ENCODE measurements at places on chromosomes 5 and 9.

GRCh38 chr5:176711883-176712282 lies 64.6 kb downstream of the TSPAN17 start:
- no peak for DNase-seq

GRCh38 chr9:74496819-74497747 lies at the start of gene RORB:
RORB (plus strand) TSS chr9:74497335; CDS start chr9:74497977, 642 bp downstream.
- DNase-seq: no peak

DNA sequence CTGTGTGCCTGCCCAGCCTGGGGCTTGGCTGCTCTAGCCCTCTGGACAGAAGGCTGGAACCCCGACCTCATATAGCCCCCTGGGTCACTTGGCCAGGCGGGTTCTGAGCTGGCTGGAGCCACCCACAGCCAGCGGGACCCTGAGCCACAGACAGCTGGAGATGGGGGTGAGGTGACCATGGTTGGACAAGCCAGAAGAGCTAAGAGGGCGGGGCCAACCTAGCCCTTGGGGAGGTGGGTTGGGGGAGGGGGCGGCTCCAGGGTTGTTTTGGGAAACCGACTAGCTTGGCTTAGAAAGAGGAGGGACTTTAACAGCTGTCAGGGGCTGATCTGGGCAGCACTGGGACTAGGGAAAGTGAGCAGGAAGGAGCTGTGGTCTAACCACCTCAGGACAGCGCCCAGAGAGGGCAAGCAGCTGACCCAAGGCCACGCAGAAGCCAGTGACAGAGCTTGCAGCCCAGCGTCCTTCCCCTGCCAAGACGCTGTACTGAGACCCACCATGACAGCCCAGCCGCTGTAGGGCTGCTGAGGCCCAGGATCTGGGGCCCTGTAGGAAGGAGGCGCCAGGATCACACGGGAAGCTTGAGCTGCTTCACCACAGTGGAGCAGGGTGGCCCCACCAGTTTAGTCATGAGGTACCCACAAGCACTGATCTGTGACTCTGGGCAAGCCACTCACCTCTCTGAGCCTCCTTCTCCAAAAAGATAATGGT lies 2.2 kb downstream of the AIF1L start:
- DNase-seq: no peak

DNA sequence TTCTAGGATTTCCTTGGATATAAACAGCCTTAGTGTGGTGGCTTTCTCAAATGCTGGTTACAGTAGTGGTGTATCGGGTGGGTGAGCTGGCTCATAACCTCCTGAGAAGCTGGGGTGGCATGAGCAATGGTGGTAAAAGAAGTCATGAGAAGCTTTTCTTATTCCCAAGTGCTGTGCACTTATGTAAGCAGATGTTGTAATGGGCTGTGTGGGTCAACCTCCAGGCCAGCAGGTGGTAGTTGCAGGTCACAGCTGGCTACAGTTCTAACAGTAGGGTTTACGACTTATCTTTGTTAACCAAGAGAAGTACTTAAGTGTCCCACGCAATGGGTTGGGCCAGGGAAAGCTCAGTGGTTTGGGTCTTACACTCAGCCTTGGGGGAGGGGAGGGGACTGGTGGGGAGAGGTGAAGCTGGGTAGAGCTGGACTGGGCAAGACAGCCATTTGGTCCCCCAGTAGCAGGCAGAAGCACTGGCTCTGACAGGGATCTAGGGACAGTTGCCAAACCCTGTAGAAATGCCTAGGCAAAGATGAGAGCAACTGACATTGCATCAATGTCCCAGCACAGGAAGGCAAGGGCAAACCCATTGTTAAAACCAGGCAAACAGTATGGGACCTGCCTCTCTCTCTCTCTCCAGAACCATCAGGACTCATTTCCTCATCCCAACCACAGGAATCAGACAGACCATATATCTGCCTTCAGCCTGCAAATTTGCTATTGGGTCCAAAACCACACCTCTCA lies 76.8 kb downstream of the RNF130 start:
- peak; percentile 17 for DNase-seq

DNA sequence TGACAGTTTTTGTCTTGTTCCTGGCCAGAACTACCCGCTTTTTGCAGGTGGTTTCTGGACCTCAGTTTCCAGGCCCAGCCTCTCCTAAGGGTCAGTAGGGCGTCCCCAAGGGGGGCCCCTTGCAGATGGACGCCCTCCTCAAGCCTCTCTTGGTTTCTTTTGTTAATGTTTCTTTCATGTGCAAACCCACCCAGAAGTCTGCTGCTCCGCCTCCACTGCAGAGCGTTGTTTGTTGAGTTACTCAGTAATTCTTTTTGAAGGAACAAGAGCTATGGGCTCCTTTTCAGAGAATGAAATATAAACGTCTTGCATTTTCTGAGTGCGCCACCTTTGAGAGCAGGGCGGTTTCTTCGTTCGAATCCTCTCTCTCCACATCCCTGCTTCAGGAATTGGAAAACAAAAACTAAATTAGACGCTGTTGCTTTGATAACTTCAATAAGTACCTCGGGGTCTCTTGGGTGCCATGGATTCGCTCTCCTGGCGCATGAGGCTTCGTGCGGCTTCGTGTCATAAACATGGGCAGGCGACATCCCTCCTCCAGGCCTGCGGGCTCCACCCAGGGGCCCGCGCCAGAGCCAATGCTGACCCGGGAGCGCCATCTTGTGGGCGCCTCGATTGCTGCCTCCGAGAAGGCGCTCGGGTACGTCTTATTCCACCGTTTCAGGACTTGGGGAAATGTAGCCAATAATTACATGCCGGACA lies 38.3 kb upstream of the CKMT2 start:
- peak; percentile 90 for DNase-seq

- DNase-seq: no peak
These were observed 1720.6 kb upstream of the WWC1 start for GRCh38 chr5:166570865-166571264.

GRCh38 chr5:129441096-129441495 lies 19.0 kb upstream of the ADAMTS19 start:
- DNase-seq: no peak

GRCh38 chr9:38355115-38355514 lies 37.4 kb upstream of the ALDH1B1 start:
- no peak for DNase-seq

- DNase-seq: no peak
These were observed 1.7 kb upstream of the SLC34A1 start for GRCh38 chr5:177382423-177383029.

- DNase-seq: no peak
These were observed 592.1 kb downstream of the TLE4 start for GRCh38 chr9:80163889-80164288.

DNA sequence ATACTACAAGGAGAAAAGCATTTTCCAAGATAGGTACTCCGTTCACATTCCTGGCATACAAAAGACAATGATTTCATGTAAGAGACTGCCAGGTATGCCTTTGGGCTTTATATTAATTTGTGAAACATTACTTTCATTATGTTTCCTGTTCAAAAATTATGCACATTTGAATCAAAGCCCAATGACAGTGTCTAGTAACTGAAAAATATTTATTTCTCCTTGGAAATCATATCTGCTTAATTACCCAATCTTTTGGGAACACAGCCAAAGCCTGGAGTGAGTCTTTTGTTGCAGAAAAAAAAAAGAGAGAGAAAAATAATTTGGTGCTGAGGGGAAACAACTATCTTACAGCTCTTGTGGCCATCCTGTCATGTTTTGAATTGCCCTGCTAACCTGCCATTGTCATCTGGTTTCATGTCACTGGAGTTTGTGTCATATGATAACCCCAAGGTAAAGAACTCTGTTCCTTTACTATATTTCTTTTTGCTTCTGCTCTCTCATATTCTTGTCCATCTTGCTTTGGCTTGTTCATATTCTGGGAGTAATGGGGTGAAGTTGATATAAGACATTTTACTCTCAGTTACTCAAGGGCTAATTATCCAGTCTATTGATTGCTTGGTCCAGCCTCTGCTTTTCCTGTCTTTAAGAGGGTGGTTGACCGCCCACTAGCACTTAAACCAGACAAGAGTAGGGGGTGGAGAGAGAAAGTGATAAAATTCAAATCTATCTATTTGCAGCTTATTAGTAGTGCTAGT lies 238.3 kb upstream of the NUDT12 start:
- no peak for DNase-seq

DNA sequence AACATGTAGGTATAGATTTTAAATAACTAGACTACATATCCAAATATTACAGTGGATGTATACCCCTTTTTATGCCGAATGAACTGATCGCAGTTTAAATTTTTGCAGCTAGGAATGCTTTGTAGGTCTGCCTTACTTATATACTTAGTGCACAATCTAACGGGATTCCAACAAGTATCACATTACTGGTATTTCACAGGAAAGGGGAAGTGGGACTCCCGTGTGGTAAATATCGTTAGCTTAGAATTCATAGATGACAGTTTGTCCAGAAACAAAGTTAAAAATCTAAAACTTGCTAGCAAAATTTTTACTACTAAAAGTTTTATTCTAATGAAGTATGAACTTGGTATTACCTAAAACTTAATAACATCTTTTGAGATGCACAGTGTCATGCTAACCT lies 193.5 kb upstream of the TLX3 start:
- DNase-seq: peak; percentile 88

GRCh38 chr5:148981353-148981752 lies 81.5 kb downstream of the SH3TC2 start:
- DNase-seq: no peak

GRCh38 chr5:111132731-111133435 lies 40.7 kb downstream of the WDR36 start:
- peak; percentile 14 for DNase-seq

DNA sequence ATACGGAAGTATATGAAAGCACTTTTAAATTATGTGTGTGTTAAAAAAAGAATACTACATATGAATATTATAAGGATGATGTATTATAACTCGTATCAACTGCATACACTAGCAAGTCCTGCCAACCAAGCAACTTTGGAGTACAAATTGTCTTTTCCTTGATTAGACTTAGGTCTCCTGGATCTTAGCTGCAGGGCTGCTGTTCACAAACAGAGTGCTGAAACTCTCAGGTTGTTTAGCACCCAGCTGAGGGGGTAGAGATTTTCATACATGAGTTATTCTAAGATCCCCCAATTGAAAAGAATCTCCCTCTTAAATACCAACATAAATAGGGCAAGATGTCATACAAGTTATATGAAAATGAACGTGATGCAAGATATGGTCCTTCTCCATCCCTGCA lies 149.8 kb upstream of the TNC start:
- peak; percentile 12 for DNase-seq

- no peak for DNase-seq
These were observed 638.1 kb downstream of the EFNA5 start for GRCh38 chr5:107032629-107033028.

GRCh38 chr9:32463500-32464293 lies 62.3 kb downstream of the RIGI start:
- DNase-seq: no peak

- DNase-seq: no peak
These were observed 251.6 kb downstream of the IRX2 start for GRCh38 chr5:2499917-2500316.

- no peak for DNase-seq
These were observed 26.6 kb downstream of the AK3 start for GRCh38 chr9:4714266-4715016.

GRCh38 chr5:91272858-91273257 lies 110.3 kb downstream of the ARRDC3 start:
- DNase-seq: no peak

DNA sequence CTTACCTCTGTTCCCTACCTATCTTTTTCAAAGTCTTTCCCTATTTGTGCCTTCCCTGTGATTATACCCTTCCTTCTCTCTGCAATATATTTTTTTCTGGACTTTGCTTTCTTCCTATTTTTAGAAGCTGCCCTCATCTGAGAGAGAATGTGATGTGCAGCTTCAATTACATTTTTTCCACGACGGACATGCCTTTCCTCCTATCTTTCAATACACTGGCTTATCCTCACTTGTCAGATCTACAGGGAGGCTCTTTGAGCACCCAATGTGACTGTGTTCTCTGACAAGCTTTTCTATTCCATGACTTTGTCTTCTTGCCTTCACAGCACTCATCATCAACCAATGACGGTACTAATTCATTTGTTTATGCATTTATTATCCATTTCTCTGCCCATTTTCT lies 227.9 kb upstream of the CLINT1 start:
- no peak for DNase-seq

- DNase-seq: no peak
These were observed 71.9 kb downstream of the ITGA1 start for GRCh38 chr5:52859628-52860027.

- peak; percentile 85 for DNase-seq
These were observed 1.3 kb downstream of the ADAMTS6 start for GRCh38 chr5:65480306-65480865.

DNA sequence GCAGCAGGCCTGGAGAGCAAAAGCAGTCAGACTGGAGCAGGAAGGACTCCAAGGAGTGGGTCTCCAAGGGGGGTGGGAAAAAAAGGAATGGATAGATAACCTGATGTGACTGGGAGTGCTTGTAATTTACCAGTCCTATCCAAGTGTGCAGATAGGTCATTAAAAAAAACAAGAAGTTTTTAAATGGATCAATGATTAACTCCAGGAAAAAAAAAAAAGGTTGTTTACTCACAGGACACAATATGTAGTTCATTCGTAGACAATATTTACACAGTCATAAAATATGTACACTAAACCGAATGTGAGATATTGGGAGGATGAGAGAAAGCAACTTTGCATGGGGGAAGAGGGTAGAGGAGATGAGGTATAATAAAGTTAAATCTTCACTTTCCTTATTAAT lies 20.4 kb downstream of the ZBTB5 start:
- no peak for DNase-seq

Measured in OCI-M1 (cell line).